Activated CD4-positive, alpha-beta T cell treated with anti-CD3 and anti-CD28 coated beads for 36 hours (primary cell): ENCODE measurements at places on chromosomes 6 and 20. TPM values are rescaled to one million over a fixed set of nuclear protein-coding genes. Genes with fewer than 3 reads are reported as not detected.

- H3K4me1 ChIP-seq, result no peaks in the 10 kb centered on the region
- H3K27ac ChIP-seq, result no peak overlapping the region
- H3K27me3 ChIP-seq, result no peaks in the 10 kb centered on the region
- H3K36me3 ChIP-seq, result no peaks in the 10 kb centered on the region
Observed at GRCh38 chr6:77740380-77740779, 87.5 kb downstream of the MEI4 start.

DNA sequence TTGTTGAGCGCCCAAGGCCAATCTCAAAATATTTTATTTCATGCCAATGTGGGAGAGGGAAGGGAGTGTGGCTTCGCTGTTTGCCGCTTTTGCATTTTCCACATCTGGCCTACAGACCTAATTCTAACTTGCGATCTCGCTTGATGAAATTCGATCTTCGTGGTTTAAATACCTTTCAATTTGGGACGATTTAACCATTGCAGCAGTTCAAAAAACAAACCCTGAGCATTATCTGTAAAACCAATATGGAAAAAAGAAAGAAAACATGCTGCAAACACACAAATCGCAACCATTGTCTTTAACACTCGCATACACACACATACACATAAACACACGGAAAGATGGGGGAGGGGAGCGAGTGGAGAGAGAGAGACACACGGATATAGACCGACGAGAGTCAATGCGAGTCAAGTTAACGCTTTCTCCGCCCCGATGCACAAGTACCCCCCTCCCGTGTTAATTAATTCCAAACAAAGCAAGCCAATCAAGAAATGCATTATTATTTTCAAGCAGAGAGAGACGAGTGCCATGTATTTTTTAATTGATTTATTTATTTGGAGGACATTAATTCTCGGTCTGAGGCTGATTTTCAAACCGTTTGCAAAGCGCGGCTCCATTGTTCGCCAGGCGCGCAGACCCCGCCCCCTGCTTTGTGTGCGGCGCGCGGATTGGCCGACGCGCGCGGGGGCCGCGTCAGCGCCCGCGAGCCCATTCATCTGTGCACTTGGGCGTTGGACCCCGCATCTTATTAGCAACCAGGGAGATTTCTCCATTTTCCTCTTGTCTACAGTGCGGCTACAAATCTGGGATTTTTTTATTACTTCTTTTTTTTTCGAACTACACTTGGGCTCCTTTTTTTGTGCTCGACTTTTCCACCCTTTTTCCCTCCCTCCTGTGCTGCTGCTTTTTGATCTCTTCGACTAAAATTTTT is at the start of gene MARCKS:
MARCKS (plus strand) TSS at position 721 of the 931 bp plus-strand sequence. CDS start 401 bp downstream, outside the sequence.
- H3K4me3 ChIP-seq, result no peak within 1 kb of the TSS
- H3K4me1 ChIP-seq, result peaks cover 13% of the 10 kb centered on the region
- H3K27me3 ChIP-seq, result peaks cover 38% of the 10 kb centered on the region
- H3K36me3 ChIP-seq, result no peaks in the 10 kb centered on the region
- DNase-seq, result peak; percentile 69

- H3K27me3 ChIP-seq, result no peaks in the 10 kb centered on the region
- peaks cover 8% of the 10 kb centered on the region for H3K4me1 ChIP-seq
- H3K4me3 ChIP-seq, result no peak overlapping the region
- no peak for DNase-seq
Observed at GRCh38 chr6:110217266-110217665, 37.0 kb downstream of the CDC40 start.

COMMD7 gene
- total RNA-seq, result 38.8 TPM

DNA sequence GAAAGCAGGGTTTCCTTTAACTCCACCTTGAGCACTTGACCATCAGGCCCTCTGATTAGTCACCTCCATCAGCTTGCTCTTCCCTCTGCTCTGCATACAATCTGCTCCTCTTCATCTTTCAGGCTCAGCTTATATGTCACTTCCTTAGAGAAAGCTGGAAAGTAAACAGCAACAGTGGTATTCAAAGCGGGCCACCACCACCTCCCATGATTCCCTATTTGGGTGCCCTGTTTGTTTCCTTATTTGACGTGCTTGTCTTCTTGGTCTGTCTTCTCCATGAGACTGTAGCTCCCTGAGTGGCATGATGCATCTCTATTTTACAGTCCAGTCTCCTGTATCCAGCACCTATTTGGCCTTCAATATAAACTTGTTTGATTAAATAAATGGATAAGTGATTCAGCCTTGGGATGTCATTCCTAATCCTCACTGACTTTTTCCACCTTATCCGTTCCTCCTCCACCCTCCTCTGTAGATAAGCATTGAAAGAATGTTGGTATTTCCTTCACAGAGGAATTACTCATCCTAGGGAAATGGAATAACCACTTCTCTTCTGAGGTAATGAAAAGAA is 102.8 kb upstream of the SGK1 start:
- H3K4me1 ChIP-seq, result peaks cover 22% of the 10 kb centered on the region
- H3K27ac ChIP-seq, result no peak overlapping the region
- H3K4me3 ChIP-seq, result no peak overlapping the region
- no peak for DNase-seq
- no peaks in the 10 kb centered on the region for H3K36me3 ChIP-seq
- H3K27me3 ChIP-seq, result peaks cover 2% of the 10 kb centered on the region

VSX1 gene
- not detected for total RNA-seq

GRCh38 chr6:152204591-152204990 is 397.1 kb downstream of the ESR1 start:
- H3K4me1 ChIP-seq, result peaks cover 4% of the 10 kb centered on the region
- no peak overlapping the region for H3K27ac ChIP-seq
- H3K36me3 ChIP-seq, result peaks cover 32% of the 10 kb centered on the region
- no peak for DNase-seq
- no peak overlapping the region for H3K4me3 ChIP-seq
- no peaks in the 10 kb centered on the region for H3K27me3 ChIP-seq

DNA sequence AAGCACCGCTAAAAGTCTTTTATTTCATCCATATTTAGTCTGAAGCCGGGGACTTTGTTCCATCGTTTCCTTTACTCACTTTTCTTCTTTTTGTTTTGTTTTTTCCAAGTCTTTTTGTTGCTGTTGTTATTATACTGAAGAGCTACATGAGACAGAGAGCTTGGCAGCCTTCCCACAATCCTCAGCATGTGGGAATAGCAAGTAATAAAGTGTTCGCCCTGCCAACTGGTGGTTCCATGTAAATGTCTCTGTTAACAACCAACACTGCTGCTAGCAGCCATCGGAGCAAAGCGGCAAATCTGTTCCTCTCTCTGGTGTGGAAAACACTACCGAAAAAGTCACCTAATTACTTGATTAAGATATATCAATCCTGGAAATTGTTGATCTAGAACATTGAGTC is 437.8 kb upstream of the ID4 start:
- no peak overlapping the region for H3K27ac ChIP-seq
- no peaks in the 10 kb centered on the region for H3K4me1 ChIP-seq
- no peaks in the 10 kb centered on the region for H3K36me3 ChIP-seq
- no peaks in the 10 kb centered on the region for H3K27me3 ChIP-seq

TBC1D22B gene
- total RNA-seq, result 14.9 TPM

SF3B5 gene
- 164 TPM for total RNA-seq

- no peak for DNase-seq
- no peak overlapping the region for H3K4me3 ChIP-seq
- peaks cover 49% of the 10 kb centered on the region for H3K4me1 ChIP-seq
- H3K27me3 ChIP-seq, result no peaks in the 10 kb centered on the region
- peak overlapping the region; percentile 24 for H3K27ac ChIP-seq
- peaks cover 77% of the 10 kb centered on the region for H3K36me3 ChIP-seq
Observed at GRCh38 chr6:25975923-25976560, 13.4 kb downstream of the TRIM38 start.

- no peak overlapping the region for H3K4me3 ChIP-seq
- no peaks in the 10 kb centered on the region for H3K27me3 ChIP-seq
- no peak for DNase-seq
Observed at GRCh38 chr6:100948381-100949133, 67.4 kb upstream of the ASCC3 start.

- no peak overlapping the region for H3K4me3 ChIP-seq
- H3K27me3 ChIP-seq, result no peaks in the 10 kb centered on the region
- peaks cover 27% of the 10 kb centered on the region for H3K4me1 ChIP-seq
- H3K36me3 ChIP-seq, result no peaks in the 10 kb centered on the region
Observed at GRCh38 chr6:144053601-144054000, 41.8 kb downstream of the SF3B5 start.

TFAP2D gene
- not detected for total RNA-seq

TBXT gene
- total RNA-seq, result not detected

RGS17 gene
- not detected for total RNA-seq
